ENCODE measurements at places on chromosomes 11 and 22.
A peak's percentile ranks its signal among the peaks of the same experiment; 100 is the strongest.

GRCh38 chr11:29616611-29617010 lies 400.2 kb downstream of the KCNA4 start:
- DNase-seq, result no peak

GRCh38 chr11:33248416-33248971 lies 8.7 kb upstream of the HIPK3 start:
- no peak for DNase-seq

DNA sequence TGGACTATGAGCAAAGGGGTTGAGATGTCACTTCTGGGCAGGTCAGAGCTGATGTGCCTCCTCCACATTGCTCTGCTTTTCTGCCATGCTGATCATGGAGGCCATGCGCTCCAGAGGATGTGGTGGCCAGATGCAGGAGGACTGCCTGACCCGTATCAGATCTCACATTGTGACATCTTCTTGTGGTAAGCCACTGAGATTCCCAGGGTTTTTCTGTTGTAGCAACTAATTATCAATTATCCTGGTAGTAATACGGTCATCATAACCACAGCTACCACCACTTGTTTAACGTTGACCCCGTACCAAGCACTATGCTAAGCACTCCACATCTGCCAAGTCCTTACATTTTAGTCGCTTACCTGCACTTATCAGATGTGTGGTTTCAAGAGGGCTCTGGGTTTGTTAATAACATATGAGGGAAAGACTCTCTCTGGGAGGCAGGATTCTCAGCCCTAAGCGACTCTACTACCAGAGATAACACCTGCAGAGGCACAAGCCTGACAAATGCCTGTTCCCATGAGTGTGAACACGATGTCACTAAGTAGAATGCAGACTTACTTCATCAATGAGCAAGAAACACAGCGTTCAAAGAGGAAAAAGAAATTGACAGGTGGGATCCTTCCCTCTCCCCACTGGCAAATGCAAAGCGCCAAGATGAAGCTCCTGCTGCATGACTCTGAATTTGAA lies 63.6 kb upstream of the TIMP3 start:
- no peak for DNase-seq

DNA sequence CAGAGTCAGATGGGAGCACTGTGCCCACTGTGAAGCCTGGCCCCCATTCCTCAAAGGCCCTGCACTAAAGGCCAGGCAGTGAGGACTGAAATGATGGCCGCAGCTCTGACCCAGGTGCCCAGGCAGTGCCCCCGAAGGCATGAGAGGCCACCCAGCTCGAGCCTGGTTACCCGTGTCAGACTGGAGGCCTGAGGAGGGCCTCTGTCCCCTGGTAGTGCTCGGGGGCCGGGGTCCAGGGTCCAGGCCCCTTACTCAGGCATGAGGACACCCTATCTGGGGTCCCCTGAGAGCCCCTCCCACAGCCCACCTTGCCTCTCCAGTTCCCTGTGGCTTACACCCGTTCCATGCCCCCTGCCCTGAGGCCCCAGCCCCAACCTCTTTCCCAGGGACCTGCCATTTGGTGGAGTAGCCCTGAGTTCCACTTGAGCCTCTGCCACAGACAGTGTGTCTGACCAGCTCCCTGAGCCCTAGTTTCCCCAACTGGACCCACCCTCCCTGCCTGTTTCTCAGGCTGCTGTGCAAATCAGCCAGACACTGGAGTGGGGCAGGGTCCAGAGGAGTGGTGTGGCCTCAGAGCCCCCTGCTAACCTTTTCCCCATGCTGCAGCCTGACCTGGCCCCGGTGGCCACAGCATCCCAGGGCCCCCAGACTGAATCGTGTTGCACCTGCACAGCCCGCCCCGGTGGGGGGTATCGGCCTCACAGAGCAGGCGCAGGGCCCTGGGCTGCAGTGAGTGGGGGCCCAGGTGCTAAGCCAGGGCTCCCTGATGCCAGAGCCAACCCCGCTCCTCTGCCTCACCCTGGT lies 10.8 kb upstream of the ANKRD13D start:
- DNase-seq, result no peak

DNA sequence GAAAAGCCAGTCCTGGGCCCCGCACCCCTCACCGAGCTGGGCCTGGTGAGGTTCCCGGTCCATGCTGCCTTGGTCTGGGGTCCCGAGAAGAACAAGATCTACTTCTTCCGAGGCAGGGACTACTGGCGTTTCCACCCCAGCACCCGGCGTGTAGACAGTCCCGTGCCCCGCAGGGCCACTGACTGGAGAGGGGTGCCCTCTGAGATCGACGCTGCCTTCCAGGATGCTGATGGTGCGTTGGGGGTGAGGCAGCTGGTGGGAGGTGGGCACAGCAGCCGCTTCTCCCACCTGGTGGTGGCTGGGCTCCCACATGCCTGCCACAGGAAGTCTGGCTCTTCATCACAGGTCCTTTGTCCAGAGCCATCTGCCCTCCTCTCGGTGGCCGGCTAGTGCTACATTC lies 4.5 kb upstream of the SMARCB1 start:
- no peak for DNase-seq

DNA sequence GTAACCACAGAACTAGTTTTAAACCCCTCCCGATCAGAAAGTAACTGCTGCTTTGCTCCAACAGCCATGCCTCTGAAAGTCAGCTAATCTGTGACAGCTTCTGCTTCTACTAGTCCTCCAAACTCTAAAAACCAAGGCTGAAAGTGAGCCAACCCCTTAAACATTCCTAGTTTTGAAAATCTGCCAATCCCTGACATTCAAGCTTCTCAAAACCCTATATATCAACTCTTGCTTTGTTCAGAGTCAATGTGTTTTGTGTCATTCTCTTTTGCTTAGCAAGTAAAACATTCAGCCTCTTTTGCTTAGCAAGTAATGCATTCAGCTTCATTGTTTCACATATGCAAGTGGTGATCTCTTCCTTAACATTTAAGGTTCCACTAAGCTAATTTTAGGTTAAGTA lies 56.9 kb downstream of the ATG16L2 start:
- DNase-seq, result no peak

GRCh38 chr11:46664612-46665011 lies 35.8 kb downstream of the ARHGAP1 start:
- DNase-seq, result no peak

GRCh38 chr11:2542406-2542805 lies 97.6 kb downstream of the KCNQ1 start:
- DNase-seq, result no peak

DNA sequence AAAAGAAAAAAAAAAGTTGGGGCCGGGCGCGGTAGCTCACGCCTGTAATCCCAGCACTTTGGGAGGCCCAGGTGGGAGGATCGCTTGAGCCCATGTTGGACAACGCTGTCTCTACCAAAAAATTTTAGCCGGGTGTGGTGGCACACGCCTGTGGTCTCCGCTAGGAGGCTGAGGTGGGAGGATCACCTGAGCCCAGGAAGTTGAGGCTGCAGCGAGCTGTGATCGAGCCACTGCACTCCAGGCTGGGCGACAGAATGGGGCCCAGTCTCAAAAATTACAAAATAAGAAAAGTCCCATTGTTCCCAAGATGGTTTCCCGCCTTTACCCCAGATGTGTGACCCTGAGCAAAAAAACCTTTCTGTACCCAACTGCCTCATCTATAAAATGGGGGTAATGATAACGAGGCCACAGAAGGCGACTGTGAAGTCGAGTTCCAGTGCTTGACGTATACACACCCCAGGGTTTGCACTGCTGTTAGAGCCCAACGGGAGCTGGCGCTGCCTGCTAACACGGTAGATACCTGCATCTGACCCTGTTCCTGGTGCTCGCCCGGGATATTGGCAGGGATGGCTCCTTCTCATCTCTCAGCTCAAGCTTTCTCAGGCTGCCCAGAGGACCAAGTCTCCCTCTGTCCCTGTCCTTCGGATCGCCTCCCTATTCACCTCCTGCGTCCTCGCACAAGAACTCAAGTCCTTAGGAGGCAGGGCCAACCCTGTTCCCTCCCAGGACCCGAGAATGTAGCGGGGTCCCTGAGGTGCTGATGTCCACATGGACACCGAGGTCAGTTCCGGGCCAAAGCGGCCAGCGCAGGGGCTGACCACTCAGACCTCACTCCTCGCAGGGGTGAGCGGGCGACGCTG lies 1.1 kb upstream of the RPLP2 start:
- peak; percentile 37 for DNase-seq

DNA sequence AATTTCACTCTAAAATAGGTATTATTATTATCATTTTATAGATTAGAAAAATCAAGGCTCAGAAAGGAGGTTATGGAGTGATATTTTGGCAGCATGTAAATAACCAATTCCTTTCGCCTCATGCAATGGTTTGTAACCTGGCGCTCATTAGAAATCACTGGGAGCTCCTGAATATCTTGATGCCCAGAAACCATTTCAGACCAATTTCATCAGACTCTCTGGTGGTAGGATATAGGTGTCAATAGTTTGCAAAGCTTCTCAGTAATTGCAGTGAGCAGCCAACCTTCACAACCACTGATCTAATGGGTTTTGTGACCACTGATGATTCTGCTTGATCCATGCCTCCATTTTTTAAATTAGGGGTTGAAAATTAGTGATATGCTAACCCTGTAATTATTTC lies 57.8 kb upstream of the ZC3H12C start:
- DNase-seq, result no peak

Data from NCI-H2081 (cell line).